ENCODE measurements at places on chromosomes 3 and 15.

DNA sequence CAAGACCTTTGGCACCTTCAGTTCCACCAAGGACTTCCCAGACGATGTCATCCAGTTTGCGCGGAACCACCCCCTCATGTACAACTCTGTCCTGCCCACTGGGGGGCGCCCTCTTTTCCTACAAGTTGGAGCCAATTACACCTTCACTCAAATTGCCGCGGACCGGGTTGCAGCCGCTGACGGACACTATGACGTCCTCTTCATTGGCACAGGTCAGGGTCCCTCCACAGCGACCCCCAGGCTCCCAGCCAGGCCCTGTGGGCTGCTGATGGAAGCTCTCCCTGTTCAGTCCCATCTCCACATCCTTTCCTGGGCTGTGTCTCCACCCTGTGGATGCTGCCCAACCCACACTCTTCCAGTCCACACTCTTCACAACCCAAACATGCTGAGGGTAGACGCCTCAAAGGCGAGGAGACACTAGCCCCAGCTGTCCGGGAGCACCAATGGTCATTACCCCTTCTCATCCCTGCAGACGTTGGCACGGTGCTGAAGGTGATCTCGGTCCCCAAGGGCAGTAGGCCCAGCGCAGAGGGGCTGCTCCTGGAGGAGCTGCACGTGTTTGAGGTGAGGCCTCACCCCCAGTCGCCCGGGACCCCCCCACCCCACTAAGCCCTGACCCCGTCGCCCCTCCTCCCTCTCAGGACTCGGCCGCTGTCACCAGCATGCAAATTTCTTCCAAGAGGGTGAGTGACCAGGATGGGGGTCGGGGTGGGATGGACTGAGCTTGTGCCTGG lies 4.3 kb upstream of the LSMEM2 start:
- DNase-seq, result peak; percentile 56

DNA sequence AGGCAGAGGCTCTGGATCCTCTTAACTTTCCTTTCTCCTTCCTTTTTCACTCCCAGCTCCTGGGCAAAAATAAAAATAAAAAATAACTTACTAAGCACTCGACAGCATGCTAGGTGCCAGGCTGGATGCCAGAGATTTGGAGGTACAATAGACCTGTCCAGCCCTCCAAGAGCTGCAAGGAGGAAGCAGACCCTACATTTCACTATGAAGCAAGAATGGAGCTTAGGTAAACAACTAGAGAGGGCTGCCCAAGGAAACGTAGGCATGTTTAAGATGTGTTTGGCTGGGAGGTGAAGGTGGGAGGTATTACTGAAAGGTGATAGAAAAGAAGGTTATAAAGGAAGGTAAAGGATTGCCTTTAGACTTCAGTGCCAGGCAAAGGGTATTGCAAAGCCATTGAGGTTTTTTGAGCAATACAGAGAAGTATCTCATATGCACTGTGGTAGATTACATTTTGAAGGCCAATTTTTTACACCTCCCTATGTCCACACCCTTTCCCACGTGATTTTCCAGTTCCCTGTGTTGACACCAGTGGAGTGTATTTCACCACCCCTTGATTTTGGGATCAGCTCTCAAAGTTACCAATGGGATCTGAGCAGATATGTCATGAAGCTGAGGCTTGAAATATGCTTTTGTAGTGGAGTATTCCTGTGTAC lies 69.1 kb downstream of the DCLK3 start:
- no peak for DNase-seq

- no peak for DNase-seq
Observed at GRCh38 chr3:57163751-57164150, 1.4 kb downstream of the IL17RD start.

GRCh38 chr3:48243886-48244285 lies 3.0 kb downstream of the ZNF589 start:
- DNase-seq, result no peak

DNA sequence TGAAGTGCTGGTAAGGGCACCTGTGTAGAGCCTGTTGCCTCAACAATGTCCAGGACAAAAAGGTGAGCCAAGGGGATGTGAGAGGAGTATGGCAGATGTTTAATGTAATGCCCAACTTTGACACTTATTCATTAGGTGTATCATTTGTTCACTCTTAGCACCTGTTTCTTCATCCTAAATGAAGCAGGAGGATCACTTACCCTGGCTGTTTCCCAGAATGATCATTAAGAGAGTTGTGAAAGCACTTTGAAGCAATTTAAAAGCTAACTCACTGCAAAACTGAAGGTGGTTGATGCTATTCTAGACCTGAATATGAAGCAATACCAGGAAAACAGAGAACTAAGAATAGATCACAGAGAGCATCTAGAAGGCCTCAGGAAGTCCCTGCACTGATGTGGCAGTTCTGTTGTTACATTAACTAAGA lies 3.4 kb upstream of the HHLA2 start:
- no peak for DNase-seq

GRCh38 chr3:134863915-134864314 lies 68.9 kb downstream of the EPHB1 start:
- no peak for DNase-seq

GRCh38 chr3:156548902-156549301 lies 6.0 kb downstream of the SSR3 start:
- no peak for DNase-seq

DNA sequence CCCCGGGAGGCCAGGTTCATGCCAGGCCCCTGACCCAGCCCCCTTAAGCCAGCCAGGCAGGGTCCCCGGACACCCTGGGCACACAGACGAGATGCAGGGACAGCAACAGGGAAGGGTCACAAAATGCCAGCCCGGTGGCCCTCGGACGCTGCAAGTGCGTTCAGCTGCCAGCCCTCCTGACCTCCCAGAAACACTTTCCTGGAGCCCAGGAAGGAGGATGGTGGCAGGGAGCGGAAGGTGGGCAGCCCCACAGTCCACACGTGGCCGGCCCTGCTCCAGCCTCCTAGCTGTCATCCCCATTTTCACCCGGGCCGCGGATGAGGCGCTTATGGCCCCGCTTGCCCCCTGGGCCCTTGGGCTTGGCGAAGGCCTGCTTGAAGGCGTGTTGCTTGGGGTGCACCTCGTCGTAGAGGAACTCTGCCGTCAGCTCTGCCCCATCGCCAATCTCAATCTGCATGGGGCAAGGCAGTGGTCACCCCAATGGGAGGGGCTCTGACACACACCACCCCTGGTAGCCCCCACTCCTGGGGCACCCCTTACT lies 3.4 kb upstream of the TLR9 start:
- DNase-seq, result no peak

DNA sequence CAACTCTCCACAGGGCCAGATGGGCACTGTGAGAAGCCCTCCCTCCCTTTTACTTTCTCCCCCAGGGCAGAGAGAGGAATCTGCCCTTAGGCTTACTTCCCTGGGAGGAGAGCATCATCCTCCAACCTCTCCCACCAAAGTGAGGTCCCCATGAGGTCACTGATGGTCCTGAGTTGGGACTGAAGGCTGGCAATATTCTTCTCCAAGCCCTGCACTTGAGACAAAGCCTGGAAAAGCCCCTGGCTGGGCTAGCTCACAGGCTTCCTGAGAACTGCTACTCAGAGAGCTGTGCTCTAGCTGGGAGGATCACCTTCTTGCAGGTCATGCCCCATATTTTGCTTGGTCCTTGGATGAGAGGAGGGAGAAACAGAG lies 110.0 kb upstream of the MEF2A start:
- no peak for DNase-seq

- no peak for DNase-seq
Observed at GRCh38 chr3:196800742-196801434, 61.2 kb downstream of the PAK2 start.

DNA sequence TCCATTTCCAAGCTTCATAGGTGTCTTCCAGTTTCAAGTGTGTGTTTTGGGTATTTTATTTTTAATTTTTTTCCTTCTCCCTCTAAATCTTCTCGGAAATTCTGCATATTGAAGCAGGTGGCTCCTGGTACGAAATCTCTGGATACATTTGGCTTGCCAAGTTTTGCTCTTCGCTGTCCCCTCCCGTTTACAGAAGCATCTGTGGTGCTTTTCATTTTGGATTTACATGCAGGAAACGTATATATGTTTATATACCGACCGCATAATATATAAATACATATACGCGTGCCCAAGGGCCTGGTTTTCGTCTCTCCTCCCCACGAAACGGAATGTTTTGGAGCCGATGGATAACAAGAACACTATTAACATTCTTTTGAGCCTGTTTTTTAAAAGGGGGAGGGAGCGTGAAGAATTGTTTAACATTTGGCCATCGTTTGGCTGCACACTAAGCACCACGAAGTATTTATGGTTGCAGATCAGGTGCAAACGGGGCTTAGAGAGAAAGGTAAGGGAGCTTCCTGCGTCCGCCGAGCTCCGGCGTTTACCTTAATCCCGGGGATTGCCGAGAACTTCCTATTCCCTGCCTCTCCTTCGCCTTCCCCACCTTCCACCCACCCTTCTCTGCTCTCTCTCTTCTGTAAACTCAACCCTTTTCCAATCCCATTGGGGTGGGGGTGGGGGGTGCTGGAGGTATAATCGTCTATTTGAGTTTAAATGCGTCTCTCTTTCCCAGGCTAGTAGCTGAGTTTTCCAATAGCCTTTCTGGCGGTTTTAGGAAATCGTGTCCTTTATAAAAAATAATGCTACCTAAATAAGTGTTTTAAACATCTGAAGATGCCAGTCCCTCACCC lies 1.1 kb upstream of the NLGN1 start:
- no peak for DNase-seq

DNA sequence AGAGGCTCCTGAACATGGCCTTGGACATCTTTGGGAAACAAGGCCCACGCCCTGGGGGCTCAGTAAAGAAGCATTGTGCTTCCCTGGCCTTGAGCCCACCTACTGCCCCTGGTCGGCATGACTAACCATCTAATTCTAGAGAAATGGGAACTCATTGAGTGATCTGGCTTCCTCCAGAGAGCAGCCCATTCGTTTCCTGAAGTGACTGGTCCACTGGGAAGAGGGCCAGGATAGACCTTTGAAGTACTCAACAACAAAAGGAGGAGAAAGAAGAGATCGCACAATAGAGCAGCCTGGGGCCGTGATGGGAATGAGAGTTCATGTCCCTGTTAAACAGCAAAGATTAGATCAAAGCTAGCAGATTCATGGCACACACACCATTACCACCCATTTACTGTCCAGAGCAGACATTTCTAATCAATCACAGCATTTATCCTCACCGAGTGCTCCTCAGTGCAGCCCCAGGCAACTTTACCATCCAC lies 514.4 kb upstream of the PROK2 start:
- no peak for DNase-seq

- no peak for DNase-seq
Observed at GRCh38 chr15:46251903-46252302, 617.1 kb downstream of the SQOR start.

- DNase-seq, result no peak
Observed at GRCh38 chr3:120071259-120071658, 23.0 kb downstream of the GSK3B start.

DNA sequence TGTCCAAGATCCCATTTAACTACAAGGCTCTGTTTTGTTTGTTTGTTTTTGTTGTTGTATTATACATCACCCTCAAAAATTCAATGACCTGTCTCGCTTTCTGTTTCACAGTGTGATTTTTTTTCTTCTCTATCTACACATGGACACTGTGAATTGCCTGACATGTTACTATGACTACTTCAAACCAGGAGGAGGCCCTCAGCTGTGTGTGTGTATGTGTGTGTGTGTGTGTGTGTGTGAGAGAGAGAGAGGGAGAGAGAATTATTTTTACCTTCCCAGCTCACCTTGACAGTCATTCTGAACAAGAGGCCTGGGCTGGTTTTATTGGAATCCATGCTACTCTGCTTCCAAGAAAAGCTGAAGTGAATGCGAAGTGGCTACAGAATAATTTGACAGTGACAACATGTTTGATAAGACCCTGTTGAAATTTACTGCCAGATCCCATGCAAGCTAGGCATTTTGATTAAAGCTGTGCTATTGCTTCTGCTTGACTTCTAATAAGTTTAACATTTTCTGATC lies 841.4 kb downstream of the NSUN3 start:
- no peak for DNase-seq

DNA sequence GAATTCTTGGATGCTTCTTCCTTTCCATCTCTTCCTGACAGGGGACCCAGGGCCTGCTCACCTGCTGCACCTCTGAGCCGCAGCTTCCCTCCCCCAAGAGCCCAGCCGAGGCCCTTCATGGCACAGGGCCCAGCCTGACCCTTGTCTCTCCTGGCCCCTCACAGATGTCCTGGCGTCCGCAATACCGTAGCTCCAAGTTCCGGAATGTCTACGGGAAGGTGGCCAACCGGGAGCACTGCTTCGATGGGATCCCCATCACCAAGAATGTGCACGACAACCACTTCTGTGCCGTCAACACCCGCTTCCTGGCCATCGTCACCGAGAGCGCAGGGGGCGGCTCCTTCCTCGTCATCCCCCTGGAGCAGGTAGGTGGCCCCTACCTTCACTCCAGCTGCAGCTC lies 66.2 kb downstream of the CORO2B start:
- DNase-seq, result no peak

DNA sequence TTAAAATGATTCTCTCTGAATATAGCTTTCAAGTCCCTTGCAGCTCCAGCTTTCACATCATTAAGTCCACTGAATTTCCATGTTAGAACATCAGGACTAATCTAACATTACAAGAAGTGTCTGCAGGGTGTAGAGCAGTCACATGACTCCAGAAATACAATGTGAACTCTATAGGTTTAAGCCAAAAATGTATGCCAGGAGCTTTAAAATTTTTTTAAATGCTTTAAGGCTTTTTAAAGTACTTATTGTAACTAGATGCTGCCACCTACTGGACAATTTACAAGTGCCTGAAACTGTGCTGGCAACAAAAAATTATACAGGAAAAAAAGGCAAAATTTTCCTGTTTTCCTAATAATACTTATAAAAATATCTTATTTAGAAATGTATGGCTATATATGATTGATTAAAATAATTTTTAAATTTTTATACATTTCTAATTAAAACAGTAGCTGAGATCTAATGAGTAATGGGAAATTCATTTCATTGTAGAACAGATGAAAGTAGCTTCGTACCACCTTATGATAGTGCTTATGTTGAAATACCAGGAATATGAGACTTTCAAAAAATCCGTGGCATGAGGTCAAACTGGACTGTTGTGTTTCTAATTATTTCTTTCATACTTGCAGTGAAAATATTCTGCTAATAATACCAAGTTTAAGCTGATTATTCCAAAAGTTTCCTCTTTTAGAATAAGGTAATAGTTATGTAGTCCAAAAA lies 25.7 kb downstream of the FSIP1 start:
- no peak for DNase-seq
